ENCODE measurements at places on chromosomes 1 and 21.

GRCh38 chr1:29519788-29520110 is 283.4 kb downstream of the PTPRU start:
- DNase-seq: no peak

DNA sequence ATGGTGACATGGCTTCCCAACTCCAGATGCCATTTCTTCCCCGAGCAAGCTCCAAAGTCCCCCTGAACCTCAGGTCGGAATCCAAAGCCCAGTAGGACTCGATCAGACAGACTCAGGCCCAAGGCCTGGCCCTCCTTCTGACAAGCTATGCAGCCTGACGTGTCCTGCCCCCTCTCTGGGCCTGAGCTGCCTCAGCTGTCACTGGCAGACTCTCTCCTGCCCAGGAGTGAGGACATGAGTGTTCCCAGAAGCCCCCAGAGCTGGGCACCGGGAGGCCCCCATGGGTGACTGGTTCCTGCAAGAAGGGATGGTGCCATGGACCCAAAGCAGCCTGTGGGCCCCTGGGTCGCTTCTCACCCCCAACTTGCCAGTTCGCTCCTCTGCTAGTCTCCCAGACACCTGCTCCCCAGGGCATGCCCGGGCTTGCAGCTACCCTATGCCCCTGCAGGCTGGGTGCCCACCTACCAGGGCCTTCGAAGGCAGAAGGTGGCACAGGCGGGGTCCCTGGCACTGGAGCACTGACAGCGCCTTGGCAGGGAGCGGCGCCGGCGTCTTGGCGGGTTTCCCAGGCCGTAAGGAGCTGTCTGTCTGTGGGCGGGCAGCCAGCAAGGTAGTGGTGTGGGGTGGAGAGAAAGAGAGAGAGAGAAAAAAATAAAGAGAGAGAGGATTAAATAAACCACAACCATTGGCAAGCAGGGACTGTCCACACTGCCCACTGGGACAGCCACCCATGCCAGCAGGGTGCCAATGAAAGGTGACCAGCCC is 2.3 kb downstream of the EDN2 start:
- DNase-seq: no peak

DNA sequence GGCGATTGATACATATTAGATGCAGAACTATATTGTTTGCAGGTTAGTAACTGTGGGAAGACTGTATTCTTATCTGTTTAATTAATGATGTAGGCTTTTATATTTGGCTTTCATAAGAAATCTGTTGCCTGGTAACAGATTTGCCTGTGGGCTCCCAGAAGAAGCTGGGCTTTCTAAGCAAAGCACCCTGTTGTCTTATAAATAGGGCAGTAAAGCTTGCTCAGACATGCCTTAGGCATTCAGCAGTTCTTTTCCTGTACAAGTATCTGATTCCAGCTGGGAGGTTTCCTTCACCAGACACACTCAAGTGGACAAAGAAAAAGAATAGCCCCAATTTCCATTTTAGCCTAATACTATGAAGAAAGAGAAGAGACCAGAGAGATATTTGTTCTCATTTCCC is 524.0 kb downstream of the LRRIQ3 start:
- DNase-seq: no peak

- no peak for DNase-seq
Observed at GRCh38 chr1:85607126-85607920, 26.8 kb downstream of the CCN1 start.

GRCh38 chr1:147640553-147641165 is 29.7 kb downstream of the ACP6 start:
- no peak for DNase-seq

All from esophagus squamous epithelium (tissue), 5 donors.